ENCODE measurements at places on chromosomes 4 and X. TPM values are rescaled to one million over a fixed set of nuclear protein-coding genes. Genes with fewer than 3 reads are reported as not detected.

- DNase-seq: no peak
Observed at GRCh38 chr4:185144601-185145240, 1.7 kb downstream of the SLC25A4 start.

Gene ATP10D
- polyA plus RNA-seq: 2.7 TPM

GRCh38 chr4:162891788-162892707 lies 274.6 kb downstream of the NAF1 start:
- peak; percentile 3 for DNase-seq

Gene SPANXN4
- polyA plus RNA-seq: not detected

Gene CT45A1
- not detected for polyA plus RNA-seq

Gene MID1
- not detected for polyA plus RNA-seq

Gene DCX
- polyA plus RNA-seq: not detected

GRCh38 chr4:158783785-158784184 lies 15.0 kb downstream of the FNIP2 start:
- DNase-seq: no peak

DNA sequence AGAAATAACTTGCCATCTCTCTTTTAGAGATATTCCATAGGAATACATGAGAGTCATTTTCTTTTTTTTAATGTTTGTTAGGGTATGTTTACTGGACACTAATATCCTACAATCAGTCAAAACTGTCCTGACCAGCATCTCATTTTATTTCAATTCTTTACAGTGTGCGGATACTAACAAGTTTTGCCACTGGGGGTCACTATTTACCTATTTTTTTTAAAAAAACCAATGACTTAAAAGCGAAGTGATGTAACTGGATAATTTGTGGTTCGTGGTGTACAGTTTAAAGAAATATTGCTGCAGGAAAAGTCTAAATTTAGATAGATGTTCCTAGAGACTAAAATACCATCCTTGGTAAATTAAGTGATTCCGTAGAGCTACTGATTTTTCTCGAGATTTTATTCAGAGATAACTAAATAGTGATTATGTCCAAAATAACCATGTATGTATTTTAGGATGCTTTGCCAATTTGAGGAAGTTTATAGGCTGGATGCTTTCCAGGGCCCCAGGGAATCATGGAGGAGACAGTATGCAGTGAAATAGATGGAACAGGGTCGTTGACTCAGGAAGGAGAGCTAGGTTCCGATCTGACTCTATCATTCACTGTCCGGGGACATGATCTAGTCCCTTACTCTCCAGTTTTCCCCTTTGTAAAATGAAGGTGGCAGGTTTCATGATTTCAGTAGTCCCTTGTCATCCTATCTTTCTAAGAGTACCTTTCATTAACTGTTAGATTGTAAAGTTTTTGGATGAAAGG lies 34.0 kb upstream of the GNPDA2 start:
- no peak for DNase-seq

DNA sequence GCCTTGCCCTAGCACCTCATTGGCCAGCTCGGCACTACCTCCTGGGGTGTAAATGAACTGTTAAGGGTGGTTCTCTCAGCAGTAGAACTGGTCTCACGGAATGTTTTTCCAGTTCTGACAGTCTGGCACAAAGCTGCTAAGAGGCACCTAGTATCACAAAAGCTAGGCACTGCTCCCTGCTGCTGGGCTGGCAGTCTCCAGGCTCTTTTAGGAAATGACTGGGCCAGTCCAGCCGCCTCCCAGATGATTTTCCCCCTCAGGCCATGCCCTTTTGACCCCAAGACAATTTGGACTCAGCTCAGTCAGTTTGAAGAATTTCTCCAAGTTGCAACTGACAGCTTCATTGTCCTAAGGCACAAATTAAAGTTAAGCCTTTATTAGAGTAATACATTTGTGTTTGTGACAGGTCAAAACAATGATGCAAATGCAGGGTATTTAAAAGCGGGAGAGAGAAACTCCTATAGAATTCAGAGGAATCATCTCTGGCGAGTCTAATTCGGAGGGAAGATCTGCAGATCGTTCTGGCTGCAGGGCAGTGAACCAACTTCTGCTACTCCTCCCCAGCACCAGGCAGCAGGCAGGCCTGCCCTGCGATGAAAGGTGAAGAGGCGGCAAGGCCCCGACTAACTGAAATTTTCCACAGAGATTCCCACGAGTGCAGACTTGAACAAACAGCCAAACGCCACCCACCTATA lies 7.9 kb downstream of the FRMD7 start:
- DNase-seq: no peak

Measured in CD4-positive, alpha-beta memory T cell (primary cell).